ENCODE measurements at places on chromosomes 2 and 18.

- peak; percentile 88 for DNase-seq
Measured at GRCh38 chr2:73260338-73260984, 23.8 kb downstream of the FBXO41 start.

- no peak for DNase-seq
Measured at GRCh38 chr2:227765788-227766372, 20.2 kb downstream of the SCYGR8 start.

DNA sequence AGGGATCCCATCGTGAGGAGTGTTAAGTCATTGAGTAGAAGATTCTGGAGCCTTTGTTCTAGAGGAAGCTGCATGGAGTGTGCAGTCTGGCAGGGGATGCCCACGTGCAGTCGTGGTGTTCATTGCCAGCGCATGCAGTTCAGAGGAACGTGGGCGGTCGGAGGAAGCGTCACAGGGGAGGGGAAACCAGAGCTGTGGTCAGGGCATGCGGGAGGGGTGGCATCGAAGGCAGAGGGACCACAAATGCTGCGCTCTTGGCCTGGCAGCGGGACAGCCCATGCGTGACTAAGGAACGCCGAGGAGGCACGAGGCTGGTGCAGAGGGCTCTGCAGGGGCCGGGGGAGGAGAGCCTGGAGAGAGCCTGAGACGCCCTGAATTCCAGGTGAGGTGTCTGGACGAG, 141.1 kb downstream of the KLHL29 start:
- DNase-seq, result no peak

GRCh38 chr18:28256166-28256565, 79.2 kb upstream of the CDH2 start:
- DNase-seq, result no peak

DNA sequence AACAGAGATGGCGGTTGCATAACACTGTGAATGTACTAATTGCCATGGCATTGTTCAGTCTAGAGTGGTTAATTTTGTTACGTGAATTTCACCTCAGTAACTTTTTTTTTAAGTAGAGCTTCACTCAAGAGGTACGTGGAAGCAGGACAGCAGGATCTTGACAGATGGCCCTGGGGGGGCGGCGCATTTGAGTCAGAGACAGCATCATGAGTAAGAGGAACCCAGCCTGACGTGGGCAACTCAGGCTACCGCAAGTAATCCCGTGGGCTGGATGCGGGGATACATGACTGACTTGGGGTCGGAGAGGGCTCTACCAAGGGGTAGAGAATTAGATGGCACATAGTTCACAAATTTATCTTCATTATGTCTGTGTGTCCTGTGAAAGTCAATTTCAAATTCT, 38.1 kb upstream of the DAPL1 start:
- DNase-seq, result no peak

- peak; percentile 43 for DNase-seq
Measured at GRCh38 chr2:7691961-7692656, 774.9 kb downstream of the RNF144A start.

DNA sequence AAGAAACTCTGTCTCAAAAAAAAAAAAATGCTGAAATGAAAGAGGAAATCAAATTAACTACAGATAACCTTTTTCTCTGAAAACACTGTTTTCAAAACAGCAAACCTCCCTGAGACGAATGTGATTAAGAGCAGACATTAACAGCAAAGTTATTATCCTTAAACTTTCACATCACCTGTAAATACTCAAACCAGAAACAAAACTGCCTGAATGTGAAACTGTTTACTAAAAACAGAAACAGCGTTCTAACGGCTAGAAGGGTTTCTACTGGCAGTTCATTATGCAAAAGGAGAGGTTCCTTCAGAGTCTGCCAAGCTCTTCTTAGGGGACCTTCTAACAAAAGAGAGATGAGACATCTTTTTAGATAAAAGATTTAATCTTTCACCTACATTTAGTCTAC, 45.9 kb downstream of the PNO1 start:
- DNase-seq, result no peak

DNA sequence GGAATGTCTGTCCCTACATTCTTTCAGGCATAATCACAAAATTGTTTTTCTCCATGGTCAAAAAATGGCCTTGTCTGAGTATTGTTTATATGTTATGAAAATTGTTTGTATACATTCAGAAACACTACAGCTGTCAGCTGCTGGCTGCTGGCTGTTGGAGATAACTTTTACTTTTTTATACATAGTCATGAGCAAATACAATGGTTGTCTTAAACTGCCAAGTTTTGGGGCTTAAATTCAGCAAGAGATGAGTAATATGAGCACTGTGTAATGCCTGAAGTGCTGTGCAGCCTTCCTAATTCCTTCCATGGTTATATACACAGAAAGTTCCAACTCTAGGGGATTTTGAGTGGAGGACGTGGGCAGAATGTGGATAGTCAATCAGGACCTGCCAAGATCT, 168.9 kb upstream of the RMP24 start:
- DNase-seq, result no peak

DNA sequence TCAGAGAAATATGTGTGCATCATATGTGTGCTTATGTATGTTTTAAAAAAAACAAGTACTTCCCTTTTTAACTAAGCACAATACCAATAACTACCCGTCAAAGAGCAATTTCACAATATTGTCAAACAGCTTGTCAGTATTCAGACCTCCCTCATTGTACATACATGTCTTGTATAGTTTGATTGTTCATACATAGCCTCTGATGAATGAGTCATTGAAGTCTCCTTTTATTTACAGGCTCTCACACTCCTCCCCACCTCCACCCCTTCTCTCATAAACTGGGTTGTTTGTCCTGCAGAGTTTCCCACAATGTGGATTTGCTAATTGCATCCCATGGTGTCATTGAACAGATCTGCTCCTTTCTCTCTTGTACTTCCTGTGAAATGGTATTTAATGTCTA, 132.8 kb upstream of the L3MBTL4 start:
- no peak for DNase-seq

- DNase-seq, result no peak
Measured at GRCh38 chr2:32960647-32961403, 14.1 kb downstream of the LTBP1 start.

GRCh38 chr18:40094441-40094840, 1860.6 kb upstream of the PIK3C3 start:
- peak; percentile 2 for DNase-seq

GRCh38 chr18:9293948-9294347, 40.6 kb upstream of the TWSG1 start:
- DNase-seq, result no peak

Data from AG08395 (cell line).